ENCODE measurements at places on chromosomes 7 and 10. TPM values are rescaled to one million over a fixed set of nuclear protein-coding genes. Genes with fewer than 3 reads are reported as not detected.

The TAS2R5 gene
- 0.83 TPM for total RNA-seq

The PIP4K2A gene
- 108 TPM for total RNA-seq

GRCh38 chr10:23345861-23346260 is 1.3 kb upstream of the C10orf67 start:
- H3K4me3 ChIP-seq: no peak overlapping the region
- H3K36me3 ChIP-seq: no peaks in the 10 kb centered on the region
- no peak for DNase-seq
- peaks cover 8% of the 10 kb centered on the region for H3K27me3 ChIP-seq
- peaks cover 20% of the 10 kb centered on the region for H3K4me1 ChIP-seq

The SOSTDC1 gene
- total RNA-seq: not detected

GRCh38 chr7:24889611-24890010 is 90.4 kb downstream of the OSBPL3 start:
- H3K4me1 ChIP-seq: peaks cover 48% of the 10 kb centered on the region
- DNase-seq: no peak
- peaks cover 41% of the 10 kb centered on the region for H3K36me3 ChIP-seq

GRCh38 chr7:25031432-25031831 is 51.5 kb upstream of the OSBPL3 start:
- H3K4me3 ChIP-seq: no peak overlapping the region
- no peak overlapping the region for H3K27ac ChIP-seq
- H3K4me1 ChIP-seq: peaks cover 42% of the 10 kb centered on the region

GRCh38 chr10:118151461-118151860 is 104.7 kb upstream of the RAB11FIP2 start:
- no peak overlapping the region for H3K4me3 ChIP-seq
- no peaks in the 10 kb centered on the region for H3K36me3 ChIP-seq
- peaks cover 8% of the 10 kb centered on the region for H3K27me3 ChIP-seq
- H3K27ac ChIP-seq: no peak overlapping the region
- no peak for DNase-seq
- H3K4me1 ChIP-seq: no peaks in the 10 kb centered on the region

DNA sequence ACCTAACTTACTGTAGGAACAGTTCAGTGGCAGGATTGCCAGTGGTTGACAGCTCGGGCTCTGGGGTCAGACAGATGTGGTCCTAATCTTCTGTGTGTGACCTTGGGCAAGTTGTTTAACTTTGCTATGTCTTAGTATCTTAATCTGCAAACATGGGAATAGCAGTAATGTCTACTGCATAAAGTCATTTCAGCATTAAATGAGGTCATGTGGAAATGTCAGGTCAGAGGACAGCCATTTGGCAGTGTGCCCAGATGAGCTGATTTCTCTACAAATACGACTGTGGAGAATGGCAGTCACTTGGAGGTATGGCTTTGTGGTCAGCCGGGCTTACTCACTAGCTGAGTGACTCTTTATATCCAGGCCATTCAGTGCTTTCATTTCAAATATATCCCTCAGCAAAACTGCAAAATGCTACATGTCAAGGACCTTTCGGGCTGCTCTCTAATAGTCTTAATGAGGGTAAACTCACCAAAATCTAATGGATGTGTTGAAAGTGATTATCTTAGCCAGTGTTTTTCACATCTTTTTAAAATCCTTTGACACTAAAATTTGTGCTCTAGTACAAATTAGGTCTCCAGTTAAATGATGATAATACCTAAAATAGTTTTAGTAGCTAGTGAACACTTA is 171.4 kb downstream of the ST7 start:
- no peaks in the 10 kb centered on the region for H3K27me3 ChIP-seq
- DNase-seq: peak; percentile 93
- H3K4me1 ChIP-seq: peaks cover 8% of the 10 kb centered on the region
- no peaks in the 10 kb centered on the region for H3K36me3 ChIP-seq

The MYL10 gene
- total RNA-seq: not detected

DNA sequence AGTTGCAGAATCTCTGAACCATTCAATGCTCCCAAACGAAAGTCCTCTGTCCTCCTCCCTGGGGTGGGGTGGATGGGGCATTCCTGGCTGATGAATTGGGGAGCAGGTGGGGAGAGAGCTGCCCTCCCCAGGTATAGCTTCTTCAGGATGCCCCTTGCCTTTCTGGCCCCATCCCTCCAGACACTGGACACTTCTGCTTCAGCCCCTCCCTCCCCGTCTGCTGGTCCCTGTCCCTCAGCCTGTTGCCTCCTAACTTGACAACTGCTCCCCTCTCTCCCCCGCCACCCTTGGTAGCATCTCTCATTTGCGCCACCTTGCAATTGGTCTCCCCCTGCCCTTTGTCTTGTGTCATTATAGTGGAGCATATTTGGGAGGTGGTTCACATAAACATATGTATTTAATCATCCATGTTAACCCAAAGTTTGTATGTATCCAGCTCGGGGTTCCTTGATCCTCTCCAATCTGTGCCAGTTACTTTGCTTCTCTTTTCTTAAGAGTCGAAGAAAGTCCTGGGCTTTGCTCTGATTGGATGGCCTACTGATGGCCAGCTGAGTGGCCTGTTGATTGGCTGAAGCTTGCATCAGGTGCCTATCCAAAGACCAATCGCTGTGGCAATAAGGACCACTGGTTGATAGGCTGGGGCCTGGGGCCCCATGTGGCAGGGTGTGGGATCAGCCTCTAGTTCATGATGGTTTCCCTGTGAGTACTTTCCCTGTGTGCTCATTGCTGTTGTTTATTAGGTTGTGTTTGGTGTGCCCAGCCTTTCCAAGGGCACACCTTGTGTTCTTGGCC is 4.0 kb upstream of the GCK start:
- no peak overlapping the region for H3K27ac ChIP-seq
- peaks cover 4% of the 10 kb centered on the region for H3K27me3 ChIP-seq
- DNase-seq: peak; percentile 12
- H3K4me3 ChIP-seq: no peak overlapping the region

GRCh38 chr7:142835487-142835886 is 19.4 kb upstream of the EPHB6 start:
- no peaks in the 10 kb centered on the region for H3K27me3 ChIP-seq
- H3K27ac ChIP-seq: no peak overlapping the region
- H3K36me3 ChIP-seq: no peaks in the 10 kb centered on the region
- no peak overlapping the region for H3K4me3 ChIP-seq
- peaks cover 7% of the 10 kb centered on the region for H3K4me1 ChIP-seq

GRCh38 chr7:129853661-129854268 is 99.0 kb downstream of the UBE2H start:
- H3K27ac ChIP-seq: no peak overlapping the region
- DNase-seq: no peak

DNA sequence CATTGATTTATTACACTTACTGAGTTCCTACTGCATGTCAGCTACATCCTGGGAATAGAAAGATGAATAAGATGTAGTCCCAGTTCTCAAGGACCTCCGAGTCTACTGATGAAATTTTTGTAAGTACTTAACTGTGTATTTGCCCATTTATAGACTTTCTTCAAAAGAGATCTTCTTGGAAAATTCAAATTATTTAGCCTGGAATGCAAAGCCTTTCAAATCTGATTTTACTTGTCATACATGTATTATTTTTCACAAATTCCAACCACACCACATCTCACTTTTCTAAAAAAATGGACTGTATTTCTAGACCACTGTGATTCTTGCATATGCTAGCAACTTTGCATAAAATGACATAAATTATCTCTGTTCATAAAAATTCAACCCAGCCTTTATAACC is 581.3 kb downstream of the ATRNL1 start:
- no peak overlapping the region for H3K27ac ChIP-seq
- no peaks in the 10 kb centered on the region for H3K27me3 ChIP-seq
- no peaks in the 10 kb centered on the region for H3K4me1 ChIP-seq
- H3K36me3 ChIP-seq: no peaks in the 10 kb centered on the region

All from activated CD8-positive, alpha-beta T cell treated with anti-CD3 and anti-CD28 coated beads for 36 hours (primary cell).